ENCODE measurements at places on chromosomes 5 and 9.

DNA sequence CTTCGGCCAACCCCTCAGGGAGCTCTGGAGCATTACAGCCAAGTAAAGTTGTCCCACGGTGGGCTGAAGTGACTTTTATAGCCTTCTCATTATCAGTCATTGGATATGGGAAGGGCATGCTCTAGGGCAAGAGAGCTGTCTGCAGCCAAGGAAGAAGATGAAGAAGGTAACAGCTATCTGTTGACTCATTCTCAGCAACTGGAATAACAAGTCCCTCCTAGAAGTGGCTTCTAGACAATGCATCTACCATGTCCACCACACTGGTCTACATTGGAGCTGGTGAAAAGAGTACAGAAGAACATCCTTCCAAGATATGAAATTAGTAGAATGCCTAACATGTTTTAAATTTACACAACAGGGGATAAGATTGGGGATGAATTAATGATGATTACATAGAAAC lies 524.2 kb downstream of the ACTL7B start:
- DNase-seq, result no peak

- no peak for DNase-seq
Observed at GRCh38 chr5:89286320-89286719, 403.3 kb upstream of the MEF2C start.

- DNase-seq, result peak; percentile 71
Observed at GRCh38 chr5:54013556-54014194, 296.7 kb downstream of the ARL15 start.

GRCh38 chr5:80711938-80712337 lies 57.2 kb upstream of the DHFR start:
- peak; percentile 50 for DNase-seq

- DNase-seq, result no peak
Observed at GRCh38 chr9:91156451-91157234, 205.1 kb downstream of the AUH start.

GRCh38 chr9:94584555-94584954 lies 9.1 kb downstream of the FBP2 start:
- DNase-seq, result no peak

- no peak for DNase-seq
Observed at GRCh38 chr5:159123700-159124099, 24.0 kb upstream of the EBF1 start.

DNA sequence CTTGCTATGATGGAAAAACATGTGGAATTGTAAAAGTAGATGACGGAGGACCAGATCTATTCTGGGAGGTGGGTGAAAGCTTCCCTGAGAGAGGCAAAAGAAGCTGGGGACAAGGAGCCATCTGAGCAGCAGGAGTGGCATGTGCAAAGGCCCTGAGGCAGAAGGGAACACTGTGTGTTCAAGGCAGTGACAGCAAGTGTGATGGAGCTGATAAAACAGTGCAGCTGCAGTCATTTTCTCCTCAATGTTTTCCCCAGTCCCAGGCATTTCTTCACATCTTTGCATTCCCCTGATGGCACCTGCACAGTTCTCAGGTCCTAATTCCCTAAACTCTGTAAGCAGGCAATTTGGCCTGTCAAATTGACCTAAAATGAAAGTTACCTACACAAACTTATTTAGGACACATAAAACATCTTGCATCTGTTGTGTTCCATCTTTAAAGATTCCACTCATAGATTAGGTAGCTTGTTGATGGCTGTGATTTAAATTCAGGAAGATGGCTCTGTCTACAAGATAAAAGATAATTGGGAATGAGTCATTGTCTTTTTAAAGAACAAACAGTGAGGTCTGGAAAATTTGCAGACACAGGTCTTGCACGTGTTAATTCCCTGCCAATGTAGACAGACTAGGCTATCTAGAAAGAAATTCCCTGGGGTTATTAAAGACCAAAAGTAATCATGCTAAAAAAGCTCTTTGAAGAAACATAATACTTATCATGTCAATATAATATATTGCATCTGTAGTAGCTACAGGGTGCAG lies 289.6 kb upstream of the SGCD start:
- DNase-seq, result no peak

- DNase-seq, result no peak
Observed at GRCh38 chr9:134706522-134706921, 64.9 kb downstream of the COL5A1 start.

GRCh38 chr9:17865881-17866280 lies 287.0 kb downstream of the SH3GL2 start:
- DNase-seq, result no peak

- peak; percentile 24 for DNase-seq
Observed at GRCh38 chr5:167763772-167764171, 527.7 kb upstream of the WWC1 start.

DNA sequence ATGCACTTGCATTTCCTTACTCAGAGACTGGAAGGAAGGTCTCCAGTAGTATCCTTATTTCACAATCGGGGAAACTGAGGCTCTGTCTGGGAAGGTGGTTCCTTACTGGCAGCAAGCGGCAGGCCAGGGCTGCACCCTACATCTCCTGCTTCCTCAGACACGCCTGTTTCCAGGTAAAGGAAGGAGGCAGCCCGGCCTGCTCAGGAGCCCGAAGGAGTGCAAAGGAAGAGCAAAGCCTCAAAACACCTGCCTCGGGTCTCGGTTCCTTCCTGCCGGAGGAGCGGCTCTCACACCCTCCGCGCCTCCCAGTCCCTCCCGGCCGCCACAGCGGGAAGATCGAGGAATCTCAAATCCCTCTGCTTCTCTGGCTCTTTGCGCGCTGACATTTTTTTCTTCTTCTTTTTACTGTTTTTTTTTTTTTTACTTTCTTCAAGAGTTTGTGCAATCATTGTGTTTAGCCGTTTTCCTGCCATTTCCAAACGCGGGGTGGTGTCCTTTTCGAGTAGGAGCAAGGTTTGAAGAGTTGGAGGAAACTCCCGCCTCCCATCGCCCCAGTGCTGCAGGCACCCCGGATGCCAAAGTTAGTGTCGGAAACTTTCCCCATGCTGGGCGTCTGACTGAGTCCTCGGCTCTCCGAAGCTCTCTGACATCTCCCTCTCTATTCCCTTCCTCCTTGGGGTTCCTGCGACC lies 1.0 kb downstream of the GGTA1 start:
- peak; percentile 41 for DNase-seq

- no peak for DNase-seq
Observed at GRCh38 chr5:99460701-99461100, 531.9 kb upstream of the CHD1 start.

GRCh38 chr9:104849023-104849422 lies 78.9 kb downstream of the ABCA1 start:
- peak; percentile 13 for DNase-seq

DNA sequence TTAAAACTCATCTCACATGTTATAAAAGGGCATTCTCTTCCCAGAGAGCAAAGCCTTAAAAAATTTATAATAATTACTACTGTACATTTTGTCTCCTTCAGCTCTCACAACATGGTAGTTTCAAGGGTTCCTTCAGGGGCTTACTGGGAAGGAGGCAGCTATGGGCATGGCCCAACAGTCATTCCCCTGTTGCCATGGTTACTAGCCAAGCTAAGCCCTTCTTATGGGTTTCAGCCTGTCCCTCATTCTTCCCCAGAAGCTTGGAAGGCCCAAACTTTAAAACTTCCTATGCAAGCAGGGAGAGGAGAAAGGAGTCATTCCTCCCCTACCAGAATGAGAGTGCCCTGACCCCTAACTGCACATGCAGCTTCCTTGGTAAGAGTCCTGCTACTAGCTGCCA lies 82.2 kb upstream of the CNTLN start:
- DNase-seq, result no peak

GRCh38 chr9:92720807-92721535 lies 43.7 kb downstream of the BICD2 start:
- no peak for DNase-seq

- DNase-seq, result no peak
Observed at GRCh38 chr9:80131627-80132026, 559.9 kb downstream of the TLE4 start.

DNA sequence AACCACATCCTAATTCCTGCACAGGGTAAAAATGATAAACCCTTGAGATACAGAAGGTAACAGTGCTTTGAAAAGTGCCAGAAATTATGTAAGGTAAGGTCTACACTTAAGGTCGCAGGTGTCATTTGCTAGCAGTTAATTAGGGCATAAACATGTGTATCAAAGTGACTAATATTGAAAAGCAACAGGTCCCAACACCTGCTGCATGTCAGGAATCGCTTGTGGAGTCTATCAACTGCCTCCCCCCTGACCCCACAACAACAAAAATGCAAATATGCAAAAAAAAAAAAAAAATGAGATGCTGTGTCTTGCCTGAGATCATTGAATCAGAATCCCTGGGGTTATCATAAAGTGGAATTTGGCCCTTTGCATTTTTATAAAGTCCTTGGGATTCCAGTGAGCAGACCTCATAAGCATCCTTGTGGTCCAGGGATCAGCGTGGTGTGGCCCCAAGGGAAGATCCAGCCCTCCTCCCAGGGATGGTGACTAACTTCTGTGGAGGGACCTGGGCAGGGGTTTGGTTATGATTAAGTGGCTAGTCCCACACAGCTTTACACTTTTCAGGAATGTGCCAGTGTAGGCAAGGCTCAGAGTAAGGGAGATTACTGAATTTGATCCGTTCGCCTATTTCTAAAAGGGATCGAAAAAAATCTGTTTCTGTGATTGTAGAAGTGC lies 92.5 kb upstream of the TNFSF8 start:
- DNase-seq, result peak; percentile 95

GRCh38 chr5:128053291-128053954 lies 30.1 kb upstream of the SLC12A2 start:
- DNase-seq, result no peak

DNA sequence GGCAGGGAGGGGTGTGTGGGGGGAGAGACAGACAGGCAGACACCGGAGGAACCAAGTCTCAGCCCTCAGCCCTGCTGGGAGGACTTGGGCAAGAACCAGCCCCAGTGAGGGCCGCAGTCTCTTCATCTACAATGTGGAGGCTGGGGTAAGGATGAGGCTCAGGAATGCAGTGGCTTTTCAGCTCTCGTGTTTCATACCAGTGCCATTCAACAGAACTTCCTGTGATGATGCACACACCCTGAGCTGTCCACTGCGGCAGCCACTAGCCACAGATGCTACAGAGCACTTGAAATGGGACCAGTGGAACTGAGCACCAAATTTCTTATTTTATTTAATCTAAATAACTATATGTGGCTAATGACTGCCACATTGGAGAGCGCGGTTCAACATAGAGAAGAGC lies 10.7 kb downstream of the CAMK2A start:
- peak; percentile 89 for DNase-seq

DNA sequence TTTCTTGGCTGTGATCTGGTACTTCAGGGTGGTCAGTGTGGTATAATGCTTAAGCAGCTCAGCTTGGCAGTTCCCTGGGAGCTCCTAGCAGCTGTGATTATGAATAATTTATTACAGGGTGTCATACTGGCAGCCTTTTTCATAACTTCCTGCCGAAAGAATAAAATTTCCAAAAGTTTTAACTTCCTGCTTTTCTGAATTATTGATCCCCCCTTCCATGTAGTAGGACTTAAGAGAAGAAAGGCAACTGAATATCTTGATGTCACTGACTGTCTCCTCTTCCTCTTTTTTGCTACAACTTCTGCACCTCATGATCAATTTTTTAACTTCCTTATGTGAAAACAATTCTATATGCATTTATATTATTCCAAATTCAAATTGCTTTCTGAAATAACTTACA lies 74.3 kb upstream of the SPEF2 start:
- no peak for DNase-seq

DNA sequence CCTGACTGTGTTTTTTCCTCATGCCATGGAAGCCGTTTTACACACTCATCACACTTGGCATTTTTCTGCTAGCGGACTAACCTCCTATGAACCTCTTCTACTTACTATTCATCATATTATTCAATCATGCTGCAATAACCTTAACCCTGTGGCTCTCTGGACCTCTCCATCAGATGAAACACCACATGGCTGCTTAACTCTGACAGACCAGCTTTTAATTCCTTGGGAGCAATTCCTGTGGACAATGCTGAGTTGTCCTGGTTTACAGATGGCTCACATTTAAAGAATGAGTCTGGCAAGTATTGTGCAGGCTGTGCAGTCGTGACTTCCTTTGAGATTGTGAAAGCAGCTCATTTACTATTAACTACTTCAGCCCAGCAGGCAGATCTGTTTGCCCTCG lies 9.0 kb downstream of the OR1J1 start:
- DNase-seq, result no peak

- DNase-seq, result no peak
Observed at GRCh38 chr9:28735738-28736342, 1162.6 kb upstream of the C9orf72 start.

DNA sequence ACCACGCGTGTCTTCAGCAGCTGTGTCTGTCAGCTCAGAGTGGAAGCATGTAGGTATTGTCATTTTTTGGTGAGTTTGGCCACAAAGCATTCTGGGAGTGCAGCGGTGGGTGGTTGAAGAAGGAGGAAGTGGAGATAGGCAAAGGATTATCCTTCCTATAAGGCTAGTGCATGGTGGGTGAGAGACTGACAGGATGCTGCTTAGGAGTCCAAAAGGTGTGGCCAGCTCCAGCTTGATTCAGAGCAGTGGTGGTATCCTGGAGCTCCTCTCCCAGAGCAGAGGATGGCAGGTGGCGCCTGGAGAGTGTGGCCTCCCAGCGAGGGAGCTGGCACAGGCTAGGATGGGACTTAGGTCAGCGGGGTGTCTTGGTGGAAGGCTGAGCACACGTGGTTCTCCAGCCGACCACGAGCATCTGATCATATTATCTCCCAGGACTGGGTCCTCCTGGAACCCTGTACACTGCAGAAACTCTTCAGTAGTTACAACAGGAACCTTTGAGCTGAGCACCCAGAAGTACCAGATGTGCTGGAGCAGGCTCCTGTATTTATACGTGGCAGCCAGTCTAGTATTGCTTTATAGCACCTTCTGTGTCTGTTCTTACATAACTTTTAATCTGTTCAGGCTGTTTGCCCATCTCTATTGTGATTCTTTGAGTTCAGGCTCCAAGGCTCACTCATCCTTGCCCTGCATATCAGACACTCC lies 29.6 kb downstream of the MAML1 start:
- peak; percentile 15 for DNase-seq

DNA sequence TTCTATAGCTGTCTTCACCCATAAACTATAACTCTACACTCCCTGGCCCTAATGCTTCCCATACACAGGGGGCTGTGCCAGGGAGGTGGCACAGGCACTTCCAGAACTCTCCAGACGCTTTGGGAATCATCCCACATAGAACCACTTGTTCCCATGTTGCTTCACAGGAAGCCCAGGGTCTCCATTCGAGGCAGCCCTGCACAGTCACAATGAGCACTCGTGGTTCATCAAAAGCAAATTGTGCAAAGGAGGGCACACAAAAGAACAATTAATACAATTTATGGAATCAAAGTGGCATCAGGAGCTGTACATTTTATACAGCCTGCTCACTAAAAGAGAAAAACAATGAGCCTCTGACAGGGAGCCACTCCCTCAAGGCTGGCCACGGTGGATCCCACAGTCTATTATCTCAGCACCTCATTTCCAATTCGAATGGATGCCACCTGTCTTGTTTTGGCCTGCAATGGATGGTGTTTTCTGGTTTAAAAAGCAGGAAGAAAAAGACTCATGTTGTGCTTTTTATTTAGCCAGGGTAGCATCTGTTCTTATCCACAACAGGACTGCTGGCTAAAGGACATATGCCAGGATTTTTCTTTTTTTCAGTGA lies 354.8 kb downstream of the ENC1 start:
- no peak for DNase-seq

- DNase-seq, result no peak
Observed at GRCh38 chr9:81976351-81976750, 12.2 kb upstream of the SPATA31D1 start.
